ENCODE measurements at places on chromosomes 13 and 19.

DNA sequence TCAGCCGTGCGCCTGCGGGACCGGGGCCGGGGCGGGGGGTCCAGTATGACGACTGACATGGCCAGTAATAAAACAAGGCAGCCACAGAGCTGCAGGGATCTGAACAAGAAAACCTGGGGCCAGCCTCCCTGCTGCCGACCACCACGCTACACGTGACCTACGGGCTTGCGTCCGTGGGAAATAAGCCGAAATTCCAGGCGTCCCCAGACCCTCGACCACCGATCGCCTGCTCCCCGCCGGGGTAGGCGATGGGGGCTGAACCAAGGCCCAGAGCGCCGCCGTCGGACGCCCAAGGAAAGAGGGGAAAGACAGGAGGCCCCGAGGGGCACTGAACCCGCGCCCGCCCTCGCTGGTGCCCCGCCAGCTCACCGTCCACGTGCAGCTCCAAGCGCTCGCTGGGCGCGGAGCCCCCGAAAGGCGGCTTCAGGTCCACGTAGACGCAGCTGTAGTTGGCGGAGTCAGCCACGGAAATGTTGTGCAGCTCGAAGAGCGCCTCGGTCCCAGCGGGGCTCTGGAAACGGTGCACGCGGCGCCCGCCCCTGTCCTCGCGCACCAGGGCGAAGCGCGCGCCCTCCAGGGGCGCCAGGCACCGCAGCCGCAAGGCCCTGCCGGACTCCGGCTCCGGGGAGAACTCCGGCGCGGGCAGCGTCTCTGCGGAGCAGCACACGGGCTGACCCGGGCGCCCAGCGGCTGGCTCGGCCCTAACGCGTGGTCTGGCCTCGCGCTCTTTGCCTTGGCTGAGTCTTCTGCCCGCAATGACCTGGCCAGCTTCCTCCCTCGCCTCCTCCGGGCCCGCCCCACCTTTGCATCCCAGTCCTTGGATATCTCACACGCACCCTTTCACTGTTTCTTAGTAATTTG lies 3.1 kb downstream of the A1BG start:
- DNase-seq: no peak

GRCh38 chr13:101626925-101627555 lies 174.6 kb downstream of the ITGBL1 start:
- DNase-seq: no peak

- DNase-seq: no peak
Observed at GRCh38 chr19:42461700-42462324, 19.1 kb upstream of the CXCL17 start.

- no peak for DNase-seq
Observed at GRCh38 chr19:47280183-47280797, 5.6 kb downstream of the INAFM1 start.

DNA sequence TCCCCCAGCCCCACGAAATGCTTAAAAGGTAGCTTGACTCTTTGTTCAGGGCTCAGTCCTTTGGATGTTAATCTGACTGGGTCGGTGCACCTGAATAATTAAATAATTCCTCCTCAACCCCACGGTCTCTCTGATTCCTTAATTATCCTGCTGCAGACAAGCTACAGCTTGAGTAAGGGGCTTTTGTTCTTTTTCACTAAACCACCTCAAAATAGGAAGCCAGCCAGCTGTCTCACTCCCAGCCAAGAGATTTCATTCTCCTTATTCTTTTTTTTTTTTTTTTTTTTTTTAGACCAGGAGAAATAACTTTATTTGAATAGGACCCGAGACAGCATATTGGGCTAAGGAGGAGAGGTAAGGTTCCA lies 7.9 kb upstream of the FCGBP start:
- DNase-seq: no peak

- DNase-seq: no peak
Observed at GRCh38 chr19:14616407-14616806, 33.5 kb downstream of the CLEC17A start.

DNA sequence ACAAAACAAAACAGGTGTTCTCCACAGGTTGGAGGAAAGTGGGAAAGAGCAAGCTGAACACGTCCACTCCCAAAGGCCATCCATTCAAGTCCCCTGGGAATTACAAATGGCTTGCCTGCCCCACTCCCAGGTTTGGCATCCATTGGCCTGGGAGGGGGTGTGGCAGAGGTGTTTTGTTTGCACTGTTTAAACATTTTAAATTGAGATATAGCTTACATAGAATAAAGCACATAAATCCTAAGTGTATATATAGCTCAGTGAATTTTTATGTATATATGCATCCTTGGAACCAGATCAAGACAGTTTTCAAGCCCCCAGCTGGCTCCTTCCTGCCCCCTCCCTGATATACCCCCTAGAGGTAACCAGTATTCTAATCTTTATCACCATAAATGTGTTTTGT lies 12.7 kb downstream of the SLC25A42 start:
- no peak for DNase-seq

DNA sequence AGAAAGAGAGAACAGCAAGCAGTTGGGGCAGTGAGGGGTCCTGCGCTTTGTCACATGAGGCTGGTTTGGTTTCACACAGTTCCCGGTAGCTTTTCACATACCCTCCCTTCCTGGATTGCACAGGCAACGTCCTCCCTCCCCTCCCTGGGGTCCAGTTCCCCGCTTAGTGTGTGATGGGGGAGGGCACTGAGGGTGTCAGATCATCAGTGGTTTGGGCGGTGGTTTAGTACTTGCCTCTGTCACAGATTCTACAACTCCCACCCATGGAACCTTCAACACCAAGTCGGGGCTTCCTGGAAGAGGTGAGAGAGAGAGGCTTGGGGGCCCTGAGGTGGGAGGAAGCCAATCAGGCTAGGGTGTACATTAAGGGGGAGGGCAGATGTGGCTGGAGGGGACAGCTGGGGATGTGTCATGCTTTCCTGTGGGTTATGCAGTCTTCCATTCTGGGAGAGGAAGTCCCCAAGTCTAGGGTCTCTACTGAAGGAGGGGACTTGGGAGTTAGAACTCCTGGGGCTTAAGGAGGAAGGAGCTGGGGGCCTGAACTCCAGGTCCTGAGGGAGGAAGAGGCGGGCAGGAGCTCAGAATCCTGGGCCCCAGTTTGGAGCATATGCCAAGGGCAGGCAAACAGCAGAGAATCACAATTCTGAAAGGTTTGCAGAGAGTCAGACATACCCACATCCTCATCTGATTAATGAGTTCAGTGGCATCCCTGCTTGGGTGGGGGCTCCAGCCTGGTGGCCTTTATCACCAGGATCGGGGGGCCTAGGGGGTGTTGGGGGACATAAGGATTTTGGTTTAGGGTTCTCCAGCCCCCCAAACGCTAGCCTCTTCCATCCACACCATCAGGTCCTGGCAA lies at the start of gene NKG7:
Gene NKG7 (minus strand): TSS at position 6 of the 856 bp plus-strand sequence. CDS start 119 bp downstream, outside the sequence.
- DNase-seq: no peak
